Germinal center (tissue), 1 donor: ENCODE measurements at places on chromosomes 2 and 18.

- no peak for DNase-seq
Observed at GRCh38 chr2:58721912-58722591, 480.9 kb upstream of the FANCL start.

GRCh38 chr2:205703471-205704126, 21.3 kb downstream of the NRP2 start:
- no peak for DNase-seq

GRCh38 chr2:163491850-163492249, 244.0 kb downstream of the FIGN start:
- no peak for DNase-seq

DNA sequence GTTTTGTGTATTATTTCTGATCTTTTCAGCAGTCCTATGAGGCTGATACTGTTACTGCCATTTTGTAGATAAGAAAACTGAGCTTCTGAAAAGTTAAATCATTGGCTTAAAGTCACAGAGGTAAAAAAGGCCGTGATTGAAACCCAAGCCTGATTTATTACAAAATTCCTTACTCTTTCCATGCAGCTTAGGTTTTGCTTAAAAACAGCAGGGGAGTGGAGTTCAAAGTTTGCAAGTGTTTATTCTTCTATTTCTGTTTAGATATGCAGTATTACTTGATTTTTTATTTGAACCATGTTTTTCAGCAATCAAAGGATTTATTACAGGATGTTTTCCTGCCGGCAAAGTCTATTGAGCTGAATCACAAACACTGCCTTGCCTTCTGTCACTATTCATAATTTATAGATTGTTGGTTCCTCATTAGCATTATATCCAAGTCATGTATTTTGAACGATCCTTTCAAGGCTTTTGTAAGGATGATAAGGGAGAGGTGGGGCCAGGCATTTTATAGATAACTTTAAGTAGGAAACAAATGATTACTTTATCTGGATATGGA, 31.9 kb upstream of the MSTN start:
- no peak for DNase-seq

DNA sequence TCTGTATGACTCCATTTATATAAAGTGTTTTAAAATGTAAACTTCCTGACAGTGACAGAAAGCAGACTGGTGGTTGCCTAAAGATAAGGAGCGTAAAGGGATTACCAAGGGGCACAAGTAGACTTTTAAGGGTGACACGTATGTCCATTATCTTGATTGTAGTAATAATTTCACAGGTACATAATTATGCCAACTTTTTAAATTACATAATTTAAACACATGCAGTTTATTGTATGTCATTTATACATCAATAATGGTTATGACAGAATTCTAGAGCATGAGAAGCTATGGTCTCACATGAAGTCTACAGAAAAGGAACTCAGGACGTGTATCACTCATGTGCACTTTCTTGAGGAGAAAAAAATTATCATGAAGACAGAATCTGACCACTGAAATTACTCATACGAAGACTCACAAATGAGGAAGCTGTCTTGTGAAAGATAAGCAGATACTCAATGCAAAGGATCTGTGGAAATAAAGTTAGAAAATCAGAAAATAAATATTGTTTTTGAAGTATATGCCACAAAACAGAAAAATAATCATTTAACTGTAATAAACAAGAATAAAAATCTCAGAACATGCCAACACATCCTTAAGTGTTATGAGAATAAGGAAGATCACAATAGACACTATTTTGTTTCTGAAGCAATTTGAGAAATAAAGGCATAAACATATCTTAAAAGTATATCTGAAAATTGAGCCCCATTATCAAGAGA, 84.4 kb downstream of the TMEM131 start:
- DNase-seq: no peak

DNA sequence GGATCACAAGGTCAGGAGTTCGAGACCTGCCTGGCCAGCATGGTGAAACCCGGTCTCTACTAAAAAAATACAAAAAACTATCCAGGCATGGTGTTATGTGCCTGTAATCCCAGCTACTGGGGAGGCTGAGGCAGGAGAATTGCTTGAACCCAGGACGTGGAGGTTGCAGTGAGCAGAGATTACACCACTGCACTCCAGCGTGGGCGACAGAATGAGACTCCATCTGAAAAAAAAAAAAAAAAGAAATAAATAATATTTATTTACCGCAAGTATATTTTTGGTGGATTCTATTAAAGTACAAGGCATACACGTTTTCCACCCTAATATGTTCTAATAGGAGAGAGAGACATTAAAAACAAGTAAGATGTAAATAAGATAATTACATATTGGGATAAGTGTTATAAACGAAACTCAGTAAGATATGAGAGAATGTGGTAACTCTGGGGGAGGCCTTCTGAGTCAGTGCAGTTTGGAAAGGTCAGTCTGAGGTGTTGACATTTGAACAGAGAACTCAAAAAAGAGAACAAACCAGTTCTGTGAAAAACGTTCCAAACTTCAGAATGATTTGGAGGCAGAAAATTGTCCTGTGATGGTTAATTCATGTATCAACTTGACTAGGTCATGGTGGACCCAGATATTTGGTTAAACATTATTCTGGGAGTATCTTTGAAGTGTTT, 8.8 kb upstream of the POLI start:
- DNase-seq: no peak

- no peak for DNase-seq
Observed at GRCh38 chr2:119704670-119705120, 25.7 kb downstream of the TMEM177 start.
